ENCODE measurements at places on chromosomes 3 and 15. TPM values are rescaled to one million over a fixed set of nuclear protein-coding genes. Genes with fewer than 3 reads are reported as not detected.

The GOLGA8T gene
- total RNA-seq, result 0.29 TPM

The MUC4 gene
- total RNA-seq, result not detected

DNA sequence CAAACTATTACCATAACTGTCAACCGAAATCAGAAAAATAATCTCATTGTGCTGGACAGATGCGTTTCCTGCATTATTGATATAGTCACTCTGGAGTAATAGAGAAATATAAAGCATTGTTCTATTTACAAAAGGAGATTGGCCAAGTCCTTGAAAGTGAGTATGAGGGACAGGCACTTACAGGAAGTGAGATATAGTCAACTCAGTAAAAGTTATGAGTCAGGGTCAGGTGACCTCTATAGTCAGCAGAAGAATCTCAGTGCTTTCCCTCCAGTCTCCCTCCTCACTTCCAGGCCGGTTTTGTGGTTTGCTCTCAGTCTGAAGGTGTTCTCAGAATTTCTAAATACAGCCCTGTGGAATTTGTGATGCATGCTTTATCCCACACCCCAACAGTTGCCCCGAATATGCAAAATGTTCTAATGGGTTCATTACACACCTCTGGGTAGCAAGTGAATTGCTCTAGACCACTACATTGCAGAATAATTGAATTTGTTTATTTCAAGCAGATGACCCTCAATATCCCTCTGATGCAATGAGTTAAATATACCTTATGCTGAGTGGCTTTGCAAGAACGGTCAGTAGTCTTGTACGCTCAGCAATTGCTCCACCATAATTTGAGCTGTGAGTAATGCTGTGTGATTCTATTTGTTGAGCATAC is 787.7 kb downstream of the MCTP2 start:
- no peaks in the 10 kb centered on the region for H3K36me3 ChIP-seq
- no peaks in the 10 kb centered on the region for H3K27me3 ChIP-seq
- H3K4me3 ChIP-seq, result no peak overlapping the region
- DNase-seq, result no peak

DNA sequence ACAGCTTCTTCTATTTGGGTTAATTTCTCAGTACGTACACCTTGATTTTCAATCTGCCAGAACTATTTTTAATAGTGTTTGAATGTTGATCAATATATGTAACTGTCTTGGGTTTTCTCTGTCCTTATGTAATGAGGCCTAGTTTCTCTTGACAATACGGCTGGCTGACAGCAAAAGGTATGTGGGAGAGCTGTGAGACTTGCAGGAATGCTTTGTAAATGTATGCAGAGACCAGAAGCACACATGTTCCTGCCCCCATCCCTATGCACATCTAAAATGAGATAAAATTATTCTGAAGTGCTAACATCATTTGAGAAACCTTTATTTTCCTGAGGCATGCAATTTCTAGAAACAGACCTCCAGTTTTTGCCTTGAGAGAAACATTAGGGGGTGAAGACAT is 593.8 kb upstream of the GBE1 start:
- no peak overlapping the region for H3K27ac ChIP-seq

- no peak overlapping the region for H3K4me3 ChIP-seq
- H3K4me1 ChIP-seq, result no peaks in the 10 kb centered on the region
These were observed 66.0 kb upstream of the SLC2A2 start for GRCh38 chr3:171092467-171092911.

- no peak for DNase-seq
- H3K4me3 ChIP-seq, result no peak overlapping the region
- H3K27ac ChIP-seq, result no peak overlapping the region
These were observed 18.4 kb upstream of the BCHE start for GRCh38 chr3:165855581-165855980.

- H3K36me3 ChIP-seq, result no peaks in the 10 kb centered on the region
- H3K4me3 ChIP-seq, result no peak overlapping the region
- H3K4me1 ChIP-seq, result no peaks in the 10 kb centered on the region
- DNase-seq, result no peak
- H3K27ac ChIP-seq, result no peak overlapping the region
- no peaks in the 10 kb centered on the region for H3K27me3 ChIP-seq
These were observed 24.5 kb downstream of the RSRC1 start for GRCh38 chr3:158134363-158134762.

DNA sequence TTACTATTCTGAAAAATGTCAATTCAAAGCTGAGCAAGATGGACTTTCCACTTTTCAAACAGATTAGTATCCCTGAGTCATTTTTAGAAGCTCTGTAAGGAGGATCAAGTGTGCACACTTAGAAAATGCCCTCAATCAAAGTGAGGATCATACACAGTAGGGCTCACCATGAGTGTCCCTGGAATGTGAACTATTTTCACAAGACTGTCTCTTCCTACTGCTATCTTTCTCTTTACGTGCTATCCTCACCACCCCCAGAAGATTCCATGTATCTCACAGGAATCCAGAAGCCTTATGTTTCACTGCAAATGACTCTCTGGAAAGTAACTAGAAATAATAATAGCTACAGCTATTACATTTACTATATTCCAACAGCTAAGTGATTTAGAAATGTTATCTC is 349.9 kb upstream of the TGFBR2 start:
- no peak for DNase-seq
- H3K27ac ChIP-seq, result no peak overlapping the region
- H3K4me1 ChIP-seq, result no peaks in the 10 kb centered on the region
- H3K27me3 ChIP-seq, result no peaks in the 10 kb centered on the region

DNA sequence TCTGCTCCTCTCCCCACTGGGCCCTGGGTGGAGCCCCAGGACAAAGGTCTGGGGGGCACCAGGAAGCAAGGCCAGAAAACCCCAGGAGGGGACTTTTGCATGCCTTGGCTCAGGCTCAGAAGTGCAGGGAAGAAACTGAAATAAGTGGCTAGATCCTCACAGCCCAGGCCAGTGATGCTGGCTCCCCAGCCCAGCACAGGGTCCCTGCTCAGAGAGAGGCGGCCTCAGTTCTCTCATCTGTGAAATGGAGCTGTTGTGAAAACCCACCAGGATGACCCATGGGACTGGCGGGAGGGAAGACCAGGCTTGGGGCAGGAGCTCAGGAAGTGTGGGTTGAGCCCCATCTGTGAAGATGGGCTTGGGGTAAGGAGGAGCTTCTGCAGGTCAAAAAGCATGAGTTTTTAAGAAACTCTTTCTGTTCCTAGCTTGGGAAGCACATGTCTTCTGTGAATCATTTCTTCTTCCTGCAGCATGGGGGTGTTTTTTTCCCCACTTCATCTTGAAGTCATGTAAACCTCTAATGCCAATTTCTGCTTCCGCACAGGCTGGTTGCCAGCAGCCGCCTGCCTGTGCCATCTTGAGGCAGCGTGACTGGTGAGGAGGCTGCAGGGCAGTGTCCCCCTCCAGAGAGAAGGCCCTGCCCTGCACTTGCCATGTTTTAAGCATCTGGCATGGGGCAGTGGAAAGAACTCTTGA is 118.6 kb downstream of the SMAD6 start:
- no peaks in the 10 kb centered on the region for H3K36me3 ChIP-seq
- no peaks in the 10 kb centered on the region for H3K27me3 ChIP-seq
- no peak overlapping the region for H3K27ac ChIP-seq
- no peak overlapping the region for H3K4me3 ChIP-seq

DNA sequence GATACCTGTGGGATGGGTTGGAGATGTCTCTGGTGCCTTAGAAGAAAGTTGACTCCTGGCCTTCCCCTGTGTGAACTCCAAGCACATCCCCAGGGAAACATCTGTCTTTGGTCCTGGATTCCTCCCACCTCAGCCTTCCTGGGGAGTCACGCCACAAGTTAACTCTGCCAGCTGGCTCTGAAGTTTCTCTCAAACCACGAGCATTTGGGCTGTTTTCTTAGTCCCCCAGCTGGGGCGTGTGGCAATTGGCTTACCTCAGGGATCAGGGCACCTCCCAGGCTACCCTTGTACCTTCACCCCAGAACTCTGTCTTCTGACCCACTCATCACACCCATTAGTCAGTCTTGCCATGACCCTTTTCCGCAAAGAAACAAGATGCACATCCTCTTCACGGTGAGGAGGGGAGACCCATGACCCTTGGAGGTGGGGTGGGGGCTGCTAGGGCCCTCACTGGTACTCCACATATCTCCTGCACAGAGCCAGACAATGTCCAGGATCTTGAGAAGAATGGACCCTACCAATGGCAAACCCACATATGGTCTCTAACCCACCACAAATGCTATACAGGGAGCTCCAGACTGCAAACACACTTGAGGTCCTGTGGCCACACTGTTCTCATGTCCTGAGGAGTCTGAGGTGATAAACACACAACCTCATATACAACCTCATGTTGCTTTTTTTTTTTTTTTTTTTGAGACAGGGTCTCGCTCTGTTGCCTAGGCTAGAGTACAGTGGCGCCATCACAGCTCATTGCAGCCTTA is 3.9 kb downstream of the NEIL1 start:
- DNase-seq, result no peak
- H3K4me3 ChIP-seq, result no peak overlapping the region
- H3K4me1 ChIP-seq, result no peaks in the 10 kb centered on the region
- no peaks in the 10 kb centered on the region for H3K27me3 ChIP-seq
- H3K36me3 ChIP-seq, result peaks cover 7% of the 10 kb centered on the region

GRCh38 chr15:79608066-79608864 is 176.1 kb downstream of the MINAR1 start:
- H3K36me3 ChIP-seq, result no peaks in the 10 kb centered on the region
- no peak overlapping the region for H3K27ac ChIP-seq
- H3K4me1 ChIP-seq, result no peaks in the 10 kb centered on the region

DNA sequence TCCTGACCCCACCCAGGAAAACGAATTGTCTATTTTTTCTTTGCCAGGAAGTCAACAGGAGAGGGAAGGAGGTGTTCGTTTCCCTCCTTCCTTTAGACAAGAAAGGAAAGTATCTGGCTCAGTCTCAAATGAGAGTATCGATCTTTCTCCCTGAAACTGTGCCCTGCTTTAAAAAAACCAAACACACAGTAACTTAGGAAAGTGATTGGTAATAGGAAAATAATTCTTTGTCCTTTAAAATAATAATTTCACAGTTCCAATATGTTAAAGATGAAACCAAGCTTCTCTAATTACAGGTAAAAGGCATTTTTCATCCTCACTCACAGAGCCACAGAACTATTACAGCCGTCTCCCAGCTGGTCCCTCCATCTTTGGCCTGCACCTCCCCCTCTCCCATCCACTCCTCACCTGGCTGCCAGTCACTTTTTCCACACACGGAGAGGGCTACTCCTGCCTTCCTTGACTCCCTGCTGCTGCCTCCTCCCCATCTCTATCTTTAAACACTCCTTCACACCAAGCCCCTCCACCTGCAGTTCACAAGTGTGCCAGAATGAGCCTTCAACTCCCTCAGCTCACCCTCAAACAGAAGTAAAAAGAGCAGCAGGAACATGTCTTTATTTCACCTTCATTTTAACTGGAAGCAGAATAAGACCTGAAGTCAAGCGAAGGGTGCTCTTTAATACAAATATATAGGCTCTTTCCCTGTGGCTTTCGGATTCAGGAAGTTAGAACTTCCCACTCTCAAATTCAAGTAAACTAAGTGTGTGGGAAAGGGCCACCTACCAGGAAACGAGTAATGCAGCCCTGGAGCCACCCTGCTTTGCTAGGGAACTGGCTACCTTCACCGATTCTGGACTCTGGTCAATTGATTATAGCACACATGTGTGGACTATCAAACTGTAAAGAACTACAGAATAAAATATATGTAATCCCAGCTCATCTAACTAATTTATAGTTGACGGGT is 116.4 kb downstream of the SENP2 start:
- no peaks in the 10 kb centered on the region for H3K4me1 ChIP-seq
- peak overlapping the region; percentile 23 for H3K27ac ChIP-seq
- H3K27me3 ChIP-seq, result no peaks in the 10 kb centered on the region

GRCh38 chr3:127717357-127718244 is 44.8 kb downstream of the ABTB1 start:
- H3K27ac ChIP-seq, result no peak overlapping the region
- no peaks in the 10 kb centered on the region for H3K4me1 ChIP-seq
- DNase-seq, result peak; percentile 34
- H3K4me3 ChIP-seq, result no peak overlapping the region
- peaks cover 3% of the 10 kb centered on the region for H3K36me3 ChIP-seq

DNA sequence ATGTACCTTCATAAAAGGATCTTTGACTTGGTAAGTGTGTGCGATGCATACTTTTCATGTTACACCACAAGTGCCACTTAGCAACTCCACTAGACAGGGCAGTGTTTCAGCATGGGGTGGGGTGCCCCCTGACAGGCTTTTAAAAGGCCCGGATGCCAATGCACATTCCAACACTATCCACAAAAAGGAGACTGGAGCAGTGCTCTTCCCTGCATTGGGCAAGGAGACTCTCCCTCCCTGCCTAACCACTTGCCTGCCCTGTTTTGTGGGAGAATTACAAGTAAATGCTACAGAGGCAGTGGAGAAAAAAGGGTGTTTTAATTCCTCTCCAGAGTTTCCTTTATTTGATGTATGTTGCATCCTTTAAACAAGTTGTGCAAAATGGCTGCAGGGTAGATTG is 1.7 kb upstream of the RARB start:
- no peak overlapping the region for H3K27ac ChIP-seq
- H3K36me3 ChIP-seq, result no peaks in the 10 kb centered on the region
- no peaks in the 10 kb centered on the region for H3K27me3 ChIP-seq
- H3K4me1 ChIP-seq, result no peaks in the 10 kb centered on the region
- DNase-seq, result no peak

DNA sequence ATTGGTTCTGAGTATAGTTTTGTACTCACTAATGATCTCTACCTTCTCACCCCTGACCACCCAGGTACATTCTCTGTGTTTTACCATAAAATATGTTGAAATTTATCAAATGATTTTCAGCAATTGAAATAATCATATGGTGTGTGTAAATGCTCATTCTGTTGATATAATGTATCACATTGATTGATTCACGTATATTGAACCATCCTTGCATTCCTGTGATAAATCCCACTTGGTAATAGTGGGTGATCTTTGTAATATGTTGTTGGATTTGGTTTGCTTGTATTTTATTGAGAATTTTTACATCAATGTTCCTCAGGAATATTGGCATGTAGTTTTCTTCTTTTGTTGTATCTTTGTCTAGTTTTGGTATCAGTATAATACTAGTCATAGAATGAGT is 1497.6 kb downstream of the OTOL1 start:
- H3K27ac ChIP-seq, result no peak overlapping the region
- no peaks in the 10 kb centered on the region for H3K36me3 ChIP-seq
- no peaks in the 10 kb centered on the region for H3K27me3 ChIP-seq
- no peak overlapping the region for H3K4me3 ChIP-seq
- no peak for DNase-seq

GRCh38 chr15:57384024-57384423 is 7.7 kb downstream of the CGNL1 start:
- no peak overlapping the region for H3K4me3 ChIP-seq
- H3K27ac ChIP-seq, result peak overlapping the region; percentile 0
- no peaks in the 10 kb centered on the region for H3K36me3 ChIP-seq
- DNase-seq, result no peak
- H3K4me1 ChIP-seq, result peaks cover 85% of the 10 kb centered on the region
- H3K27me3 ChIP-seq, result no peaks in the 10 kb centered on the region

DNA sequence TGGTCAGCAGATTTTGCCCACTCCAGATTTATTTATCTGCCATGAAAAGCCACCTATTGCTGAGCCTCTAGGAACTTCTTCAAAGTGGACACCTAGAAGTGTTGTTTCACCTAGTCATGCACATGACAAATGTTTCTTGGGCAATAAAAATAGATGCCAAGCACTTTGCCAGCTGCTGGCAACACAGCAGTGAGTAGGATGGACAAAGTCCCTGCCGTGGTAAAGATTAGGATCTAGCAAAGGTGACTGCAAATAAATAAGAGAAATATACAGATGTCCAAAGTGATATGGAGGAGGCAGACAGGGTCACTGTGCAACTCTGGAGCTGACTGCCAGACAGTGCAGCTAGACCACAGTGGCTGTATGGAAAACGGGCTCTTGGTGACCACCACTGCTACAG is 137.9 kb downstream of the SUCLG2 start:
- H3K27ac ChIP-seq, result peak overlapping the region; percentile 46
- no peaks in the 10 kb centered on the region for H3K27me3 ChIP-seq
- no peaks in the 10 kb centered on the region for H3K4me1 ChIP-seq
- peak; percentile 43 for DNase-seq

Data from right lobe of liver (tissue), 6 donors.